Natural killer cell (primary cell): ENCODE measurements at places on chromosomes 3 and 15. TPM values are rescaled to one million over a fixed set of nuclear protein-coding genes. Genes with fewer than 3 reads are reported as not detected.

DNA sequence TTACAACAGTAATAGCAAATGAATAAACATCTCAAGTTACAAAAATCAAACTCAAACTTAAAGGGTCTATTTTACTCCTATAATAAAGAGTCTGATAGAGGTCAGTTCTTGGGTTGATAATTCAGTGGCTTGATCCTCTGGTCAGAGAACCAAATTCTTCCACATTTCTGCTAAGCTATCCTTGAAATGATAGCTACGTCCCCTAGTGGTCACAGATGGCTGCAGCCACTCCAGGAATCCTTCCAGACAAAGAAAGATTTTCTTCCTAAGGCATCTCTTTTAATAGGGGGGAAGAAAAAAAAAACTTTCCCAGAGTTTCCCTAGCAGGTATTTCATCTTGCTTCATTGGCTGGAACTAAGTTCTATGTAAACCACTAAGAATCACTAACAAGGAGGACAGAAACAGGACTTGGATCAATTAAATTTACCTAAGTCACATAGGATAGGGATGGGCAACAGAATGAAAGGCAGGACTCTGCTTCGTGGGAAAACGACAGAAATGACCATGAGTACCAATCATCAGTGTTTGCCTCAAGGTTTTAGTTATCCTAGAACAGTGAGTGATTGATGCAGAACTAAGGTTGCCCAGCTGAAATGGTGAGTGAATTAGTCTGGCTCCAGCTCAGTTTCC is 160.7 kb downstream of the STAC start:
- no peak for DNase-seq

GRCh38 chr15:39135989-39136388 is 444.9 kb upstream of the THBS1 start:
- no peak for DNase-seq

DNA sequence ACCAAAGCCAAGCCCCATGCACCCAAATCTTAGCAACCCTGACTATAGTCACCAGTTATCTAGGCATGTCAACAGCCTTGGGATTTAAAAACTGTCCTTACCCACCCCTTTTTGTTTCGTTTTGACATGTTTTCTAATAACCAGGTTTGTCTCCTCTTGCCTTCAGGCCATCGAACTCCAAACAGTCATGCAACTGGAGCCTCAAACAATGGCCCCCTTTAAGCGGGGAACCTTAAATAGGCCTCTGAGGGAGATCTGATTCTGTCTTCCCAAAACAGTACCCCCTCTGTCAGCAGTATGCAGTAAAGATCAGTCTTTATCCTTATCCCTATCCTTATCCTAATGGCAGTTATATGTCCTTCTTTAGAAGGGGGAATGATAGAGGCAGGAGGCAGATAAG is 105.7 kb downstream of the DPH6 start:
- no peak for DNase-seq

DNA sequence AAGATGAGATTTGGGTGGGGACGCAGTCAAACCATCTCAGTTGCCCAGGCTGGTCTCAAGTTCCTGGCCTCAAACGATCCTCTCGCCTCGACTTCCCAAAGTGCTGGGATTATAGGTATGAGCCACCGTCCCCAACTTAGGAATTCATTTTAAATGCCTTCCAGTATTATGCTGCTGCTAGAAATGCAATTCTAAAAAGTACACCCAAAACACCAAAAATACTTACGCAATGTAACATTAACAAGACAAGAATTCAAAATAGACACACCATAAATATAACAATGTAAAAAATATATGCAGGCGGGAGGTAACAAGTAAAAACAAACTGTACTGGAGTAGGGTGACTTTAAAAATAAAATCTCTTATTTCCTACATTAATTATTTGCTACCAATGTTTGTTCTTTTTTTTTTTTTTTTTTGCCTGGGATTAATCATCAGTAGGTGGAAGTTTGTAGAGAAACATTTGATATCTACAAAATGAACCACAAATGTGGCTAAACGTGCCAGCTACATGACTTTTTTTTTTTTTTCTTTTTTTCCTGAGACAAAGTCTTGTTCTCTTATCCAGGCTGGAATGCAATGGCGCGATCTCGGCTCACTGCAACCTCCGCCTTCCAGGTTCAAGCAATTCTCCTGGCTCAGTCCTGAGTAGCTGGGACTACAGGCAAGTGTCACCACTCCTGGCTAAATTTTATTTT is 56.8 kb downstream of the SETMAR start:
- DNase-seq = no peak

SLC12A1 gene
- not detected for total RNA-seq

TMCO5A gene
- total RNA-seq = not detected

DNA sequence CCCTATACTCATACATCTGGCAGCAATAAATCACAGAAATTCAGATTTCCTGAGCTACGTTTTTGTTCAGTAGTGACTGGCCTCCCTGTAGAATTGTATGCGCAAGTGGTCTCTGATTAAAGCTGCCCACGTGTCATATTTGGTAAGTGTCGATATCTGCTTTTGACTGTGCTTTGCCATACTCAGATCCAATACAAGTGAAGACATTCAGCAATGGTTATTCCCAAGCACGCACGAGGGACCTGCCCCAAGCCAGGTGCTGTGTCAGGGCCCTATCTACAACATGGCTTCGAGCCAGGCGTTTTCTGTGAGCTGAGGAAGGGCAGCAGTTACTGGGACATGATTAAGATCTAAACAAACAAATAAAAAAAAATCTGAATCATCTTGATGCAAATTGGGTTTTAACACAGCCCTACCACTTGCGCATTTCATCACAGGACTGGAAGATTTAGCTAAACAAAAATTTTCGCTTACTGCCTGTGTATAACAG is 47.2 kb upstream of the ICE2 start:
- peak; percentile 73 for DNase-seq

DNA sequence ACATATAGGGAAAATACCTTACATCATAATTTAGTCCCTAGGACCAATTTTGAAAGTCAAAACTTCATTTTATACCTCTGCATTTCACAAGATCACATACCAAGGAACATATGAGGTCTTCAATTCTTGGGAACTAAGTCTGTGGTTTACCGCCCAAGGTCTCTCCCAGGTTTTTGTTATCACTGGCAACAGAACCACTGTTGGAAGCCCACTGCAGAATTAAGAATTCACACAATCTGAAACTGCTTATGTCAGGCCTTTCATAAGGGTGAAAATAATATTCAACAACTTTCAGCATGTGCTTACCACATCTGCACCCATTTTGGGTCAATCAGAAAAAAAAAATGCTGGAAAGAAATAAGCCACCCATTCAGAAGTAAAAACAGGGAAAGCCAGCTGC is 107.2 kb upstream of the MME start:
- no peak for DNase-seq

GREM1 gene
- total RNA-seq = not detected

GRCh38 chr3:155304394-155304793 is 10.9 kb upstream of the STRIT1 start:
- no peak for DNase-seq

DNA sequence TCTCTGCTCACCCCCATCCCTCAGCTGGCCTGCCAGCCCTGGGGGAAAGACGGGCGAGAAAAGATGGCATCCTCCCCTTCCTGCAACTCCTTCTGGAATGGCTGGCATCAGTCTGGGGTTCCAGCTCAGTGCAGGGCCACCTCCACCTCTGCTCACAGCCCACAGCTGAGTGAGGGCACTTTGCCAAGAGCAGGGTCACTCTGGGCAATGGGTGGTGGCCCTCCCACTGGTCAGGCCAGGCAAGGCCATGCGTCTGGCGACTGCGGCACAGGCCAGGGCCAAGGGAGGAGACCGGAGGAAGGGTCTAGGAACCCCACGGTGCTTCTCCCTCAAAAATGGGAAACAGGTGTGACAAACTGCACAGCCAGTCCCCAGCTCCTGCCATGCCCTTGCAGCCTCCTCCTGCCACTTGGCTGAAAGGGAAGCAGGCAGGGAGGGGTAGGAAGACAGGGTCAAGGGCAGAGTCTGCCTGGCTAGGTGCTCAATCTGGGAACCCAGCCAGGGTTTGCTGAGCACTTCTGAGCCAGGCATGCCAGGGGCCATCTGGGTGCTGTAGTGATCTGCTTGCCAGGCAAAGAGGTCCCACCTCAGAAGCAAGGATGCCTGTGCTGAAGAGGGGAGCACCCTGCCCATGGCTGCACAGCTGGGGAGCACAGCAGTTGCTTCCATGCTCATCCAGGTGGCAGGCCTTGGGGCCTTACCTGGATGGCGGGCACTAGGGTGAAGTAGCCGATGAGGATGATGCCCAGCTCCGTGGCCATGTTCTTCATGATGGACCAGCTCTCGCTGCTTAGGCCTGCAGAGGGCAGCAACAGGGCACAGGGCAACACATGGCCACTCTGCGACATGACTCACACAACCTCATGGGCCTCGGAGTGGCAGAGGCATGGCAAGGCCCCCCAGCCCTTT is 41.2 kb downstream of the PTPN23 start:
- peak; percentile 30 for DNase-seq

- DNase-seq = no peak
Observed at GRCh38 chr3:12560505-12561190, 3.8 kb downstream of the MKRN2 start.

DNA sequence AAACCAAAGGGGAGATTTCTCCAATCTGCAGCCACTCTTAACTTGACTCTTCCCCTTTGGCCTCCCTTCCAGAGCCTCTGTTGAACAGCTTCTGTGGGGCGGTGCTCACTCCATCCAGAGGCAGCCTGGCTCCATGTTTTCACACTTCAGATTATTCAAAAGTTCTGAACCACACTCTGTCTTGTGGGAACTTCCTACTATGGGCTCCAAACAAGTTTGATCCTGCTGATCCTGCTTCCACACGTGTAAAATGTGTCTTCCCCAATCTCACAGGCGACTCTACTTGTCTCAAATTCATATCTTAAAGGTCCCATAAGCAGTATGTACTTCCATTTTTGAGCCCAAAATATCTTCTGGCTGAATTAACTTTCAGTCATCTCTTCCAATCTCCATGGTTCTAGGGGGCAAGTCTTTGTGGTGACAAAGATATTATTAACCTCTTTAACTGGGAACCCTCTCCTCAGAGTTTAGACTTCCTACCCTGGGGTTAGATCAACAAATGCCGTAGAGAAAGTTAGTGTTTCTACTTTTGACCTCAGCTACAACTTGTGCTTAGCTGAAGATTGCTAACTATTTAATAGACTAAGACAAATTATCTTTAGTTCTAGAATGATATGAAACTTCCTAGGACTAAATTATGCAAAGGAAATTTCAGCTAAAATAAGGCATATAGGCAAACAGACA is 176.3 kb upstream of the BCL6 start:
- DNase-seq = no peak

GRCh38 chr3:64848822-64849221 is 161.0 kb upstream of the ADAMTS9 start:
- DNase-seq = no peak

TM4SF4 gene
- not detected for total RNA-seq

DPPA2 gene
- total RNA-seq = not detected

- DNase-seq = no peak
Observed at GRCh38 chr3:146313031-146313745, 62.3 kb upstream of the PLSCR4 start.

DNA sequence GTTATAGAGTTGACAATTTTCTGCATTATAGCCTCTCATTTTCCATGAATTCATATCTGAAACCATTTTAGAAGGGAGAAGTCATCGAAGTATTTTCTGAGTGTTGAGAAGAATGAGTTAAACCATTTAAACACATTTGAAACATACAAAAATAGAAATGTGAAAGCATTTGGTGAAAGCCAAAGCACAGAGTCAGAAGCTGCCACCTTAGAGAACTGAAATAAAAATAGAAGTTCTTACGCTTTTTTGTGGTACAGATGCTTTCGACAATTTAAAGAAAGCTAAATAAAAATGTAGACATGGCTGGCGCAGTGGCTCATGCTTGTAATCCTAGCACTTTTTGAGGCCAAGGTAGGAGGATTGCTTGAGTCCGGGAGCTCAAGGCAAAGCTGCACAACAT is 9.0 kb downstream of the FANCD2OS start:
- no peak for DNase-seq

- DNase-seq = peak; percentile 82
Observed at GRCh38 chr3:108806316-108806715, 16.3 kb upstream of the TRAT1 start.

DNA sequence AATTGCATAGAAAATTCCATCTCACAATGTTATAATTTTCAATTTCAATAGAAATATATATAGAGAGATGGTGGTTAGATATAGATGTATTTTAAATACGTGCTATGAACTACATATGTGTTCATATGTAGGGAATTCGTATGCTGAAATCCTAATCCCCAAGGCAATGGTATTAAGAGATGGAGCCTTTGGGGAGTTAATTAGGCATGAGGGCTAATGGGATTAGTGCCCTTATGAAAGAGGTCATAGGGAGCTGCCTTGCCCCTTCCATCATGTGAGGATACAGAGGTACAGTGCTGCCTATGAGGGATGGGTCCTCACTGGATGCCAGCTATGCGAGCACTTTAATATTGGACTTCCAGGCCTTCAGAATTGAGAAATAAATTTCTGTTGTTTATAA is 79.6 kb upstream of the CCDC54 start:
- no peak for DNase-seq

GUCA1C gene
- not detected for total RNA-seq

DNA sequence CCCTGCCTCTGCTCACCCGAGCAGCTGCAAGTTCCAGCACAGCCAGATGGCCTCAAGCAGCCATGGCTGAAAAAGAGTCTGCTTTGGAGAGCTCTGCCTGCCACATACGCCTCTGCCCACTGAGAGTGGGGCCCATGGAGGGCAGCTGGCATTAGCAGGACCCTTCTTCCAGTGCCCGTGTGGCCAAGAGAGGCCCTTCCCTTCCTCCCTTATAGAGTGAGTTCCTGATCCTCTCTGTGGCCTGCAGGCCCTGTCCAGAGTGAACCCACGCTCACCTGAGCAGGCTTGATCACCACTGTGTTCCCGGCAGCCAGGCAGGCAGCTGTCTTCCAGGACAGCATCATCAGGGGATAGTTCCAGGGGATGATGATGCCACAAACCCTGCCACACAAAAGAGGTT is 41.4 kb upstream of the SLC41A3 start:
- no peak for DNase-seq

- DNase-seq = no peak
Observed at GRCh38 chr3:759106-759505, 333.7 kb upstream of the CNTN6 start.

GRCh38 chr15:69021895-69022294 is 7.4 kb downstream of the NOX5 start:
- DNase-seq = no peak

RARRES1 gene
- not detected for total RNA-seq

- no peak for DNase-seq
Observed at GRCh38 chr3:8727605-8728512, 5.7 kb upstream of the CAV3 start.

FAM174B gene
- 0.68 TPM for total RNA-seq

GRCh38 chr15:63986751-63987341 is 59.4 kb downstream of the DAPK2 start:
- no peak for DNase-seq

DNA sequence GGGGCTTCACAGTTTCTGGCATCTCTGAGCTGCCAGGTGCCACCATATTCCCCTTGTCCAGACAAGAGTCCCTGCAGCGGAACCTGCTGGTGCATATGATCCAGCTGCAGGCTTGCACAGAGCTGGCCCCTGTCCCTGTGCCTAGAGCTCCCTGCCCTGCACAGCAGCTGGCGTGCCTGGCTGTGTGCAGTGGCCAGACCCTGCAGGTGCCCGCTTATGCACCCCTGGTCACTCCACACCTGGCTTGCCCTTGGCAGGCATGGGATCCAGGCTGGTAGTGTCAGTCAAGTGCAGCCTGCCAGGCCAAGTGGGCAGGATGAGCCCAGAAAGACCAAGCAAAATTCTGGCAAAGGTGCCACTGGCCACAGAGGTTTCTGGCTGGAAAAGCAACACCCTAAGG is 88.6 kb upstream of the TTBK2 start:
- no peak for DNase-seq

DLEC1 gene
- 7.5 TPM for total RNA-seq
